Globus pallidus (tissue), 1 donor: ENCODE measurements at places on chromosomes 7 and 10.
A peak's percentile ranks its signal among the peaks of the same experiment; 100 is the strongest.

DNA sequence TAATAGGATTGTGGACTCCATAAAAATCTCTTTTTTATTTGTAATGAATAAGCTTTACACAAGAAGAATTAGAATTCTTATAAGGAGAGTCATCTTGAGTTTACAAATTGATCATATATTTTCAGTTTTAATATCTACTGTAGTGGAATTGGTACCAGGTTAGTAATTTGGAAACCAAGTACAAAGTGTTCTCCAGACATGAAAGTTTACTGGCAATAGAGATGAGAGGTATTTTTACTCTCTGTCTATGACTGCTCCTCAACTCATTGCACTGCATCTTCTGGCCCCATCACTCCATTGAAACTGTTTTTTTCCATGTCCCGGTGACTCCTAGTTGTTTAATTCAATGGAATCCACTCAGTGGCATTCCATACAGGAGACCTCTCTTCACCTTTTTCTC, 164.5 kb upstream of the SMIM30 start:
- no peak for DNase-seq

DNA sequence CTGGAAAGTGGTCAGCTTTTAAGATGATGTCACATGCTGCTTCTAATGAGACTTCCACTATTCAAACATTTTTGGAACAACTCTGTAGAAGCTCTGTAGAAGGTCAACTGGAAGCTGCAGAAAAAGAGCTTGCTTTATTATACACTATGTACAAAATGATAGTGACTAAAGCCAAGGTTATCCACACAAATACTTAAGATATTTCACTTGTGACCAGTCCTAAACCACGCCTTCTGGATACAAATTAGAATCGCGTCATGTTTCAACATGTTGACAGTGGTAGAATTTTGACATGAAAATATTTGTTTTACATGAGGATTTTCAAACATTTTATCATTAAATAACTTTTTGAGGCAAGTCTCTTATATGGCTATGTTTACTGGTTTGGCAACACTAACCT, 499.6 kb upstream of the PHF14 start:
- no peak for DNase-seq

DNA sequence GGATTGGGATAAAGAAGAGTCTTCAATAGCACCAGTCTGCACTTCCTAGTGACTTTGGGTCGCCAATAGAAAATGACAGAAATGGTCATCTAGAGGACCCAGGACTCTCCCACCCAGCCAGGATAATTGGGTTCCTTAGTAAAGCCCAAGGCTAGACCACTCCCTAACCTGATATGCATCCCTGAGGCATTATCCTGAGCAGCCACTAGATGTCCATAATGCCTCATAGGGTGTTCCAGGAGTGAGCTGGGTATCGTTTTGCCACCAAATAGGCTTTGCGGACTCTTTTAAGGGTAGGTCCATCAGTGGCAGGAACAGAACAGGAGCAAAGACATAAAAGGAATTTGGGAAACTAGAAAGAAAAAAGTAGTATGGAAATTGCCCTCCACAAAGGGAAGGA, 4.5 kb upstream of the LRRC4 start:
- DNase-seq: peak; percentile 59

DNA sequence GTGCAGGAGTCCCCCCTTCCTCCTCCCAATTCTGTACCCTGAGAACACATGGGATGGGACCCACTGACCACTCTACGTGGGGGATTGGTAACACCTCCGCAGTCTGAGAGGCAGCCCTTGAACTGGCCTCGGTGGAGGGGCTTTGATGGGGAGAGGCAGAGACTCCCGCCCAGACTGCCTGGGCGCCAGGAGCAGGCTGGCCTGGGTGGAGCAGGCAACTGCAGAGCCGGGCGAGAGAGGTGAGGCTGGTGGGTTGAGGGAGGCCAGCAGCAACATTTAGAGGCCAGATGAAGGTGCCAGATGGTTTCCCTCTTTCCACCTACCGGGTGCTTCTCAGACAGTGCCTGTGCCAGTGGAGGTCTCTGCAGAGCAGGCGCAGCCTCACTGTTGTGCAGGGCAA, 30.7 kb upstream of the ZNF467 start:
- DNase-seq: no peak

DNA sequence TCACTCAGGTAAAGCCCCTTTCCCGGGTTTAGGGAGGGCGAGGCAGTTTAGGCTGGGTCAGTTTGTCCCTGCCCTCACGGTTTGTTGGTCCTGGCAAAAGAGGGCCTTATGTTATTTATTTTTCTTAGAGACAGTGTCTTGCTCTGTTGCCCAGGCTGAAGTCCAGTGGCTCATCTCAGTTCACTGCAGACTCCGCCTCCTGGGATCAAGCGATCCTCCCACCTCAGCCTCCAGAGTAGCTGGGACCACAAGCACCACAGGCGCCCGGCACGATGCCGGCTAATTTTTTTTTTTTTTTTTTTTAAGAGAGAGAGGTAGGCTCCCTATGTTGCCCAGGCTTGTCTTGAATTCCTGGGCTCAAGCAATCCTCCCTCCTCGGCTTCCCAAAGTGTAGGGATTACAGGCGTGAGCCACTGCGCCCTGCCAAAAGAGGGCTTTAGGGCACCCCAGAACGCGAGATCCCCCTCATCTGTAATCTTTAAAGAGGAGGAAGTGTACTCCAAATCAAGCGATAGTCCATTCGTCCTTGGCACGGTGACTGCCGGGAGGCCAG, 626 bp upstream of the BMS1 start:
- no peak for DNase-seq

GRCh38 chr7:70588191-70588921, 543.6 kb upstream of the GALNT17 start:
- no peak for DNase-seq

DNA sequence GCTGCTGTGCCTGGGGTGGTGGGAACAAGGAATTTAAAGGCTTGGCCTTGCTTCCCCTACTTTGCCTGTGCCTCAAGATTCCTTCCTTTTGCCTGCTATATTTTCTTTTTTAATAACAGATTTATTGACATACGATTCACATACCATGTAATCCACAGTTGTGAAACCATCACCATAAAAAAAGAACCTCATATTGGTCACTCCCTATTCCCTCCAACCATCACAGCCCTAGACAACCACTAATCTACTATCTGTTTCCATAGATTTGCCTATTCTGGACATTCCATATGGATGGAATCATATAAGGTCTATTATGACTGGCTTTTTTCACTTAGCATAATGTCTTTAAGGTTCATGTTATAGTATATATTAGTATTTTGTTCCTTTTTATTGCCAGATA, 59.3 kb upstream of the TRIM8 start:
- no peak for DNase-seq

GRCh38 chr10:131851346-131851745, 49.5 kb upstream of the PPP2R2D start:
- DNase-seq: no peak

GRCh38 chr7:131047651-131048304, 279.9 kb upstream of the MKLN1 start:
- no peak for DNase-seq

GRCh38 chr7:110095372-110096052, 995.4 kb upstream of the LRRN3 start:
- no peak for DNase-seq
